ENCODE measurements at places on chromosomes 12 and 14.

GRCh38 chr12:32305163-32305562 lies 94.2 kb upstream of the FGD4 start:
- no peak for DNase-seq

DNA sequence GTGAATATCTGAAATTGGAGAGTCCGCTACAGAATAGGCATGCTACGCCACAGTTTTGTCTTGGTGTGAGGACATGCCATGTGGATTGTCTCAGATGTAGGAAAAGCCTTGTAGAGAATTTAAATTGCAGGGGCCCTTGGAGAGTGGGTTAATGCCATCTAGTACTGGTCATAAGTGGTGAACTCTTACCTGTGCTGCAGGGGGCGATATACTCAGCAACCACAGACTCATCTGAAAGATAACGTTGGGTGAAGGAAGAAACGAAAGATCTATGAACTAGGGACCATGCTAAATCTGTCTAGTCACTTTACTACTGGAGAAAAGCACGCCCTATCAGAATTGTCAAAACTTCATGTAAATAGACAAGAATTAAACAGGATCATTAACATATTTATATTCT lies 33.7 kb upstream of the A2M start:
- DNase-seq = no peak

GRCh38 chr12:11906286-11906935 lies 164.3 kb upstream of the BCL2L14 start:
- DNase-seq = no peak

DNA sequence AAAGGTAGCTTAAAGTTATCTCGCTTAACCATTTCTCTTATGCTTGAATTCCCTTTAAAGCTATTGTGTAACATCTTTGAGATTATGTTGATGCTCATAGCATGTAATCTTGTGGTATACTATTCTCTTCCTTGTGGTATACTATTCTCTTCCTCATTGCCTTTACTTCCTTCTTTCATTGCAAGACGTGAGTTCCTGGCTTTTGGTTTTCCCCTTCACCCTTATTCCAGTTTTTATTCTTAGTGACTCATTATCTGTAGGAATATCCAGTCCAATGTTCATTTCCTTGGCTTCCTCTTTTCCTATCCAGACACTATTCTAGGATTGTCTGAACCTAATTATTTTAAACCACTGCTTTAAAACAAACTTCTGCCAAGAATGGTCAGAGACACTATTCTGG lies 564.0 kb downstream of the CCER1 start:
- DNase-seq = no peak

DNA sequence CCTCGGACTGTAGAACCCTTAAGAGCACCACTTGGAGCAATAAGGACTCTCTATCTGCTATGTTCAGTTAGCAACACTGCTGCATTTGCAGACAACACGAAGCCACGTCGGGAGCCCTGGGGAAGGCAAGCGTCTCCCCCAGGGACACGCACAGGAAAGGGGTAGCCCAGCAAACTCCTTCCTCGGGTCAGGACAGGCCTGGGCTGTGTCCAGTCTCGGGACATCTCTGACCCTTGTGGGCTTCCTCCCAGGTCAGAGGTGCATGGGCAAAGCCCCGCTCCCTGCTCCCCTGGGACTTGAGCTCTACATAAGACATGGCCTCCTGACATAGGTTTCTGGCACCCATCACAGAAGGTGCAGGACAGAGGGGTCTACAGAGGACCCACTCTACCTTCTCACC lies 119.5 kb downstream of the PIWIL1 start:
- DNase-seq = no peak

All from NCI-H460 (cell line).